ENCODE measurements at places on chromosomes 4 and X. TPM values are rescaled to one million over a fixed set of nuclear protein-coding genes. Genes with fewer than 3 reads are reported as not detected.

DNA sequence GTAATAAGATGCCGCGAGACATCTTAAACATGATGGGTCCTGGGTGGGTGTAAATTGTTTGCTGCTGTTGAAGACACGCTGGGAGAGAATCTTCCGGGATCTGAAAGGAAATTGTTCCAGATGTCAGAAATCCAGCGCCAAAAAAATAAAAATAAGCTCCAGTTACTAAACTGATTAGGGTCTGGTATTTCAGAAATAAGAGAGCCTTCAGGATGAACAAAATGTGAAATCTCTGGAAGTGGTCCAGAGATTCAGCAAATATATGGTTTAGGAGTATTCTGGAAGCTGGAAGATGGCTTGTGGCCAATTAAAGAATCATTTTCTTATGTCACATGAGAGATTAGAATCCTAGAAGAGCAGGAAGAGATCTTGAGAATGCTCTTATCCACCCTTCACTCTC lies 75.8 kb upstream of the NHS start:
- DNase-seq: no peak

DNA sequence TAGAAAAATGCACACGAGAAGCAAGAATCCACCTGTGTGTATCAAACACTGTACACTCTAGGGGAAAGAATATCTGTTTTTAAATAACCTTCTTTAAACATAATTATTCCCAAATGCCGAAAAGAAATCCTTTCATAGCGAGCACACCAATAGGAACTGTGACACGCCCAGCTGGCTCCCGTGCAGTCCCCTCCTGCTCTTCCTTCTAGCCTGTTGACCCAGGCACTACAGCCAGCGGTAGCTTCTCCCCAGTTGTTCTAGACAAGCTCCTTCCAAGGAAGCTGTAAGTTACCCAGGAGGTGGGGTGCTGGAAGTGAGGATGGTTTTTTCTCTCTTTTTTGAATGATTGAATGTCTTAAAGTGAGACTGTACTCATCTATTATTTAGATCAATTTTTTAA lies 19.5 kb upstream of the NOCT start:
- no peak for DNase-seq

- no peak for DNase-seq
Observed at GRCh38 chr4:181690498-181690897, 552.7 kb upstream of the TENM3 start.

- no peak for DNase-seq
Observed at GRCh38 chrX:21723084-21723483, 34.8 kb downstream of the SMPX start.

GRCh38 chr4:123438031-123438430 lies 41.4 kb downstream of the SPRY1 start:
- DNase-seq: no peak

The RAB40A gene
- 0.47 TPM for total RNA-seq

DNA sequence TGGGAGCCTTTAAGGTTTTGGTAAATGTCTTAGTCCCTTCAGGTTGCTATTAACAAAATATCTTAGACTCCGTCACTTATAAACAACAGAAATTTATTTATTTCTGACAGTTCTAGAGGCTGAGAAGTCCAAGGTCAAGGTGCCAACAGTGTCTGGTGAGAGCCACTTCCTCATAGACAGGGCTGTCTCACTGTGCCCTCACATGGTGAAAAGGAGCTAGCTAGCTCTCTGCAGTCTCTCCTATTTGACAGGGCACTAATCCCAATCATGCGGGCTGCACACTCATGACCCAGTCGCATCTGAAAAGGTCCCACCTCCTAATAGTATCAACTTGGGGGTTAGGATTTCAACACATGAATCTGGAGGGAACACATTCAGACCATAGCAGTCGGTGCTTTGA lies 63.4 kb upstream of the KLF3 start:
- DNase-seq: no peak

DNA sequence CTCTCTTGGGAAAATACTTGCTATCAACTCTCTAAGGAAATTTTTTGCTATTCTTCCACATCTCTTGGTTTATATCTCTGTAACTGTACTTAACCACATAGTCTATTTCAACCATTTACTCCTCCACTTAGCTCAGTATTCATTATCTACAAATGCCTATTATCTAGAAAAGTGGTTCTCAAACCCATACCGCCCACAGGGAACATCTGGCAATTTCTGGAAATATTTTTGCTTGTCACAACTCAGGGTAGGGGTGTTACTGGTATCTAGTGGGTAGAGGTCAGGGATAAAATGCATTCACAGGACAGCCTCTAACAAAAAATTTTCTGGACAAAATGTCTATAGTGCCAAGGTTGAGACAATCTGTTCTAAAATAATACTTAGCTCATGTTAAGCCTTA lies 14.4 kb downstream of the ATRX start:
- no peak for DNase-seq

DNA sequence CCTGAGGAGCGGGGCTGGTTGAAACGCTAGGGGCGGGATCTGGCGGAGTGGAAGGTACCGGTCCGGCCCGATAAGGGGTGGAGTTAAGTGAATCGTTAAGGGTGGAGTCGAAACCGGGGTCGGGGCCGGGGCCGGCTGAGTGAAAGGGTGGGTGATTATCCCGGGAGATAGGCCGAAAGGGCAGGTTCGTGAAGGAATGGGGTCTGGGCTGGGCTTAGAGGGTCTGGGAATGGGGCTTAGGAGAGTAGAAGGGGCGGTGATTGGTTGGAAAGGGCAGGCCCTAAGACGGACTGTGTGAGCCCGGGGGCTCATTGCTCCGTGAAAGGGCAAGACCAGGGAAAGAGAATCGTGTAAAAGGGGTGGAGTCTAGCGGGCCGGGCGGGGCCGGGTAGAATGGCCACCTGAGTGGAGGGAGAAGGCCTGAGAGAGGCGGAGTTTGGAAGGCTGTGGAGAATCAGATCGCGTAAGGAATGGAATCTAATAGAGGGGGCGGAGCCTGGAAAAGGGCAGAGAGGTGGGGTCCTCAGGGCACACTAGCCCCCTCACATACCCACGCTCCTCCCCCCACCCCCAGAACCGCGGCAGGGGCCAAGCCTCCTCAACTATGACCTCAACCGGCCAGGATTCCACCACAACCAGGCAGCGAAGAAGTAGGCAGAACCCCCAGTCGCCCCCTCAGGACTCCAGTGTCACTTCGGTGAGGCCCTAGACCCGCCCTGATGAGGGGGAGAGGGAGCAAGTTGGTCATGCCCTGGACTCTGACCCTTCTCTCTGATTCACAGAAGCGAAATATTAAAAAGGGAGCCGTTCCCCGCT lies 430 bp downstream of the HDAC6 start:
- DNase-seq: peak; percentile 75

The NCAPG gene
- 6.0 TPM for total RNA-seq

- DNase-seq: no peak
Observed at GRCh38 chr4:115165503-115165902, 52.1 kb upstream of the NDST4 start.

DNA sequence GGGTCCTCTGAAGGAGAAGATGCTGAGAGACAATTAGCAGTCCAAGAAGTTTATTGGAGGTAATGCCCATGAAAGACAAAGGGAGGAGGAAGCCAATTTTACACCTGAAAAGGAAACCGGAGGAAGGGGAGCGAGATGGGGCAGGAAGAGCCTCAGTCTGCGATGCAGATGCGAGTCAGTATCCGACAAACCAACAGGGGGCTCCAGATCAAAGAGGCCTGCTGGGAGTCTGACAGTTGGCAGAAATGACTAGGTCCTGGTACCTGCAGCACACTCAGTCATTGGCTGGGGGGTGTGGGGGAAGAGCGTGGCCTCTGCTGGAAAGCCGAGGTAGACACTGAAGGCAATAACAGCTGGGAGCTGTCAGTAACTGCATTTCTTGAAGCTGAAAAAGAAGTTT lies 231.1 kb upstream of the CENPE start:
- DNase-seq: no peak

DNA sequence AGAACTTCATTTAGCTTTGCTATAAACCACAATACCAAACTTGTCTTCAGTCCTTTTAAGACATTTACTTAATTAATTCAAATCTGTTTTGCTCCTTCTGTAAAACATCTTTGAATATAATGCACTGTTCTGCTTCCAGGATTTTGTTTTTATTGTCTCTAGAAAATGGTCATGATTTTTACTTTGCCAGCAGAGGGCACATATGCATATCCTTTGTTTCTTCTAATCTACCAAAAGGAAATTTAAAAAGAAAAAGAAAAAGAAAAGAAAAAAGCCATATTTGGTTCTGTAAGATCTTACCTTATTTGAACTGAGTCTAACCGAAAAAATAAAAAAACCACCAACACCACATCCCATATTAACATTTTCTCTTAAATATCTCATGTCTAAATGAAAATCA lies 101.9 kb upstream of the CCSER1 start:
- DNase-seq: no peak

The GYG2 gene
- 21.9 TPM for total RNA-seq

GRCh38 chr4:185520119-185520518 lies 15.2 kb downstream of the PDLIM3 start:
- no peak for DNase-seq

GRCh38 chrX:126550816-126551215 lies 1.8 kb downstream of the DCAF12L1 start:
- no peak for DNase-seq

- no peak for DNase-seq
Observed at GRCh38 chr4:10925996-10926395, 241.4 kb upstream of the CLNK start.

GRCh38 chr4:79267671-79268070 lies 58.2 kb downstream of the NAA11 start:
- DNase-seq: no peak

The ELK1 gene
- total RNA-seq: 11.9 TPM

DNA sequence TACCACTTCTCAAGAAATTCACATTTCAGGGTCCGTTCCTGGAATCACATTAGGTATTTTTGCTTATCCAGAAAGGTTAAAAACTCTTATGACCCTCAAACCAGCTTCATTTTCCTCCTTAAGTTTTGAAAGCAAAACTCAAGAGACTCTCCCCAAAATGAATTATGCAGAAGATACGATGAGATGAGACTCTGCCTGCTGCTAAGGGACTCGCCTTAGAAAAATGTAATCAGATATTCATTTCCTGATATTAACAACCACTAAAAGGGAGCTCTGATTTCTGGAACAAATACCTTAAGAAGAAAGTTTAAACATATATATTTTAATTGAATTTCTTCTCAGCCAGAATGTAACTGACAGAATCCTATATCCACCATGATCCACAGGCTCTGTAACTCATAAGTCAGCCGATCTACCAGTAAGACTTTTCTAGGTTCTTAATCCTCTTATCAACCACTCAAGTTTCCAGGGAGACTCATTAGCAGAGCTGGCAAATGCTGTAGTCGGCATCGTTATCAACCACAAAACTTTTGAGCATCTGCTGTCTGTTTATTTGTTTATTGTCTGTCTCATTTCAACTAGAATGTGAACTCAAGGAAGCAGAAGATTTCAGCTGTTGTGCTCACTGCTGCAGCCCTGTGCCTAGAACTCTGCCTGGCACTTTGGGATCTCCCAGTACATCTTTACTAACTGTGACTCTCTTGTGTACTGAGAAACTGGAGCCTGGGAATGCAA lies 112.5 kb downstream of the LDB2 start:
- DNase-seq: no peak

DNA sequence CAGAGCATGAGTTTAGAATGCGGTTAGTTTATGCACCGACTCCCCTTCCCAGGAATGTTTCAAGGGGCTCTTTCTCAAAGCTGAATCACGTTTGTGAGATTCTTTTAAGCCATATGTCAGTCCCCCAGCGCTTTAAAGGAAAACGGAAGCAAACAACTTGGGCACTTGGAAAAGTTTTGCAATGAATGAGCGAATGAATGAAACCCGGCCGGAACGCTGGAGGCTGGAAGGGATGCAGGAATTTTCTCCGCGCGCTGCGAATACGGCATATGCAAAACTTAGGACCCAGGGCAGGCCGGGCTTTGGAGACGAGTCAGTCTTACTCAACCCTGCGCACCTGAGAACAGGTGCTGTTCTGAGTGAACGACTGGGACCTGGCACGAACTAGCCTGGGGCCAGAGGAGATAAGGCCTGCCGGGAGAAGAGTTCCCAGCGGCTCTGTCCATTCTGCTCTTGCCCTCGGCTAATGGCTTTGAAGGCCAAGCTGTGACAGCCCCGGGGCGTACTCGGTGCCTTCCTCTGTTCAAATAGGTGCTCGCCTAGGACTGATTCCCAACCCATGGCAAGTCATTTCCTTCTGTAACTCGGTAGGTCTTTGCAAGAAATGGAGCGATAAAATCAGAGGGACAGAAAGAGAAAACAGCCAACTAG lies 743 bp upstream of the NRK start:
- DNase-seq: peak; percentile 32
